ENCODE measurements at places on chromosomes 11 and 22. TPM values are rescaled to one million over a fixed set of nuclear protein-coding genes. Genes with fewer than 3 reads are reported as not detected.

Gene PHLDA2
- total RNA-seq: 12.5 TPM

Gene TMEM86A
- total RNA-seq: 2.1 TPM

Gene RIBC2
- total RNA-seq: 0.58 TPM

Gene MS4A15
- total RNA-seq: not detected

Gene C22orf23
- 0.29 TPM for total RNA-seq

- DNase-seq: no peak
These were observed 38.4 kb upstream of the KLHL35 start for GRCh38 chr11:75471176-75471973.

DNA sequence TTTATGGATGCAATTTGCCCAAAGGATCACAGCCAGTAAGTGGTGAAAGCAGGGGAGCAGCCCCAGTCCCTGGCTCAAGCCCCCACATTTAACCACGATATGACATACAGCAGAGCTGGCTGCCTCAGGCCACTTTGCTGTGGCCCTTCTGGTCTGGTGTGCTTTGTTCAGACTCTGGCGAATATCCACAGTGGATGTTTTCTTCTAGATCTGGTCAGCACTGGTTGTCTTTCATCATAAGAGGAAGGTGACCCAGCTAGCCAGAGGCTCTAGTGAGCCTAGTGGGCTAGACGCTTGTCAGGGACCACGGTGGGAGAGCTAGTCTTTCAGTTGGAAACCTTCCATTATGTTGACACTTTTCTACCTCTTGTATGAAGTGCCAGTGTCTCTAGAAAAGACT, 42.5 kb downstream of the DGCR2 start:
- DNase-seq: no peak

GRCh38 chr11:9060700-9061111, 30.7 kb downstream of the SCUBE2 start:
- no peak for DNase-seq

- no peak for DNase-seq
These were observed 7.5 kb upstream of the NELL1 start for GRCh38 chr11:20661850-20662249.

All from LHCN-M2 (cell line).